ENCODE measurements at places on chromosomes 5 and 9.

DNA sequence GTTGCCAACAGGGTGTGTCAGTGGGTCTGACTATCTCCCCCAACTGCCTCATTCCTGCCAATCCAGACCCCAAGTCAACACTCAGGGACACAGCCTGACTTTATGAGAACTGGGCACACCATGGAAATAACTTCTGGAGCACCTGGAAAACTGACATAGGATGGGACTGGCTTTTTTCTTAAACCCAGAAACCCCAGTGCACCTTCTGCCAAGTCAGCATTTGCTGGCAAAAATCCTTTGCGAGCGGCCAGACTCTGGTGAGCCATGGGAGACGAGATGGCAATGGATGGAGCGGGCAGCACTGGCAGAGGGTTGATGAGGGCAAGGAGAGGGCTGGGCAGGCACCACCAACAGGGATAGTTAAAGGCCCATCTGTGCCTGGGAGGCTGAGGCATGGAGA, 114.4 kb upstream of the OSMR start:
- no peak for DNase-seq

- no peak for DNase-seq
Measured at GRCh38 chr5:72188166-72188565, 80.9 kb downstream of the MAP1B start.

DNA sequence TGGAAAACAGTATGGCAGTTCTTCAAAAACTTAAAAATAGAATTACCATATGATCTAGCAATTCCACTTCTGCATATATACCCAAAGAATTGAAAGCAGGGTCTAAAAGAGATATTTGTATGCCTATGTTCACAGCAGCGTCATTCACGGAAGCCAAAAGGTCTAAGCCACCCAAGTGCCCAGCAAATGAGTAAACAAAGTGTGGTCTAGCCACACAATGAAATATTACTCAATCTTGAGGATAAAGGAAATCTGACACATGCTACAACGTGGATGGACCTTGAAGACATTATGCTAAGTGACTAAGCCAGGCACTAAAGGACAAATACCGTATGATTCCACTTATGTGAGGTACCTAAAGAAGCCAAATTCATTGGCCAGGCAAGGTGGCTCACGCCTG, 11.1 kb upstream of the MED27 start:
- DNase-seq, result no peak

GRCh38 chr9:114908805-114909448, 21.5 kb downstream of the TNFSF8 start:
- DNase-seq, result no peak

- no peak for DNase-seq
Measured at GRCh38 chr5:138884094-138884493, 9.0 kb upstream of the LRRTM2 start.

- no peak for DNase-seq
Measured at GRCh38 chr5:78543916-78544315, 104.7 kb downstream of the LHFPL2 start.

DNA sequence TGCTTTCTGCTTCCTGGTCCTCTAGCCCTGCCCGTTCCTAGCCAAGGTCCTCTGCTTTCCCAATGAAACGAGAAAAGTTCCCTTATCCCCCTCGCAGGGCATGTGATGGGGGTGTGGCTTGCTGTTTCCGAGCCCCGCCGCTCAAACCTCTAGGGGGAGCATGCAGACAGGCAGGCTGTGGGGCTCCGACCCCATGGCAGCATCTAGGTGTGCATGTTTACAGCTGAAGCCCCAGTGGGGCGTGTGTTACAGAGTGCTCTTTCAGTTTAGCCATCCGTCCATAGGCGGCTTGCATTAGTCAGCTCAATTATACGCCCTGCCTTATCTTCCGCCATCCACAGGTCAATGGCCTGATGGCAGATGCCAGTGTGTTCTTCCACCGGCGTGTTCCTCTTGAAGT, 48.3 kb upstream of the SPATA31E1 start:
- no peak for DNase-seq

- DNase-seq, result peak; percentile 68
Measured at GRCh38 chr5:150376799-150377771, 19.6 kb downstream of the TCOF1 start.

GRCh38 chr5:50751064-50751657, 84.7 kb downstream of the PARP8 start:
- peak; percentile 52 for DNase-seq

DNA sequence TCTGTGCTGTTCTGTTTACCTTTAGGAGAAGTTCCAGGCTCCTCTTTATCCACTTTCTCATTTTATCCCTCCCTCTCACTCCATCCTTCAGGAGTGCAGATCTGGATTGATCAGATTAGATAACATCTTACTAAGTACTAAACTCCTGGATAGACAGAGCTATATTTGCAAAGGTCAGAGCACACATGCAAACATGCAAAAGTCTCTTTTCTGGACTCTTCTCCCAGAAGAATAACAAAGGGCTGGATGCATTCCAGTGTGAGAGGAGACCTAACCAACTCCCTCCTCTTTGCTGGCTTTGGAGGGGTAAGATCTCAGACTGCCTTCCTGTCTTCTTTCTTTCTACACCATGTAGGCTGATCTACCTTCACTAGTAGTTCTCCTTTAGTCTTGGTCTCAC, 21.4 kb downstream of the GARNL3 start:
- DNase-seq, result no peak

- DNase-seq, result peak; percentile 9
Measured at GRCh38 chr9:7045361-7045760, 287.6 kb downstream of the KDM4C start.

- peak; percentile 74 for DNase-seq
Measured at GRCh38 chr5:15575666-15576065, 75.7 kb downstream of the FBXL7 start.

DNA sequence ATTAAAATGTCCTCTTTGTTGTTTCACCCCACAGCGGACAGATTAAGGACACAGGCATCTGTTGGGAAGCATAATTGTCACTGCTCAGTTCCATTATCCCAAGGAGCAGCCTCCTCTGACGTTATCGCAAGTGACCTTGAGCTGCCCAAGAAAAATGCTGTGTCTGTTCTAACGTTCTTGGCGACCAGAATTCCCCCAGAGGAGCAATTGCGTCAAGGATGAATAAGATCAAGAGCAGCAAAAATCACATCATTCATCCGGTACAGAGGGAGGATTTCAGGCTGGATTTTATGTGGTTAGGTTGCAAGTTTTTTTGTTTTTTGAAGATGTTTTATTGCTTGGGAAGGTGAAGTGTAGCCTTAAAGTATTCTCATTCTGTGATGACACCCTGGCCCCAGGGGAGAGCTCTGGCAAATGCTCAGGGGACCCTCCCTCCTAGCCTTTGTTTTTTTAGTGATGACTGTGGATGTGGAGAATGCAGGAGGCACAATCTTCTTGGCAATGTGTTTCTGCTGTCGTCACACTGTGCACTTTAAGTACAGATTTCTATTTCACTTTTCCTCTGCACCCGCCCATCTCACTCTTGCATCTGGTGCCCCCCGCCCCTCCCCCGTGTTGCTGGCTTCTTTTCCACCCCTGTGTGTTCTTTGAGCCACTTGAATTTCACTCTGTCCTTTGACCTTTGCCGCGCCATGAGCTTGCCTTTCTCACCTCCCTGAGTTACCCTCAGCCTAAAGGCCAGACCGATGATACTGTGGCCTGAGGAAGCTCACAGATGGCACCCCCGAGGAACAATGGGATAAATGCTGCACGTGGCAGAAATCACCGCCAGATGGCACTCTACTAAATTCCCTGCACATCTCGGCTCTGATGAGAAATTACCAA, 308.5 kb downstream of the RAB3C start:
- DNase-seq, result peak; percentile 94

GRCh38 chr9:70053864-70054263, 10.2 kb downstream of the MAMDC2 start:
- no peak for DNase-seq

- no peak for DNase-seq
Measured at GRCh38 chr9:120857481-120857880, 14.8 kb upstream of the PSMD5 start.

DNA sequence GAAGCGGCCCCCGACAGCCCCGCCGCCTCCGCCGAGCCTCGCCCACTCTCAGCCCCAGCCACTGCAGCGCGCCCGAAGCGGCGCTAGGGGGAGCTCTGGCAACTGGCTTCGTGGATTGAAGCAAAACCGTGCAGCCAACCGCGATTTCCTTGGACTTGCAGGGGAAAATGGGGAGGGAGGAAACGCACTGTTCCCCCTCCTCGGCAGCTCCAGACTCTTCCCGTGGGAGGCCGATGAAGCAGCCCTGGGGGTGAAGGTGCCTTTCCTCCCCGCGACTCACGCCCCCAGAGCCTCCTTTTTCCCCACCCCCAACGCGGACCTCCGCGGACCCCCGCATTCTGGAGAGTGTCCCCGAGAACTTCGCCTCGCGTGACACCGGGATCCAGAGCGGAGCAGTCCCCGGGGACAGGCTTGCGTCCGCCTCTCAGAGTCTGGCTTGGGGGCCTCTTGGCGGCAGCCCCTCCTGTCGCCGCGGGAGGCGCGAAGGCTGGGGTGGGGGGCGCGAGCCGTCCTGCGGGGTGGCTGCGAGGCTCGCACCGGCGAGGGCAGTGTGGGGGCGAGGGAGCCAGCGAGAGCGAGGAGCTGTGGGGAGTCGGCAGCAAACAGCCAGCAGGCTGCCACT, 3.8 kb downstream of the IER5L start:
- DNase-seq, result peak; percentile 94

GRCh38 chr5:100574716-100575115, 39.5 kb downstream of the FAM174A start:
- DNase-seq, result no peak

DNA sequence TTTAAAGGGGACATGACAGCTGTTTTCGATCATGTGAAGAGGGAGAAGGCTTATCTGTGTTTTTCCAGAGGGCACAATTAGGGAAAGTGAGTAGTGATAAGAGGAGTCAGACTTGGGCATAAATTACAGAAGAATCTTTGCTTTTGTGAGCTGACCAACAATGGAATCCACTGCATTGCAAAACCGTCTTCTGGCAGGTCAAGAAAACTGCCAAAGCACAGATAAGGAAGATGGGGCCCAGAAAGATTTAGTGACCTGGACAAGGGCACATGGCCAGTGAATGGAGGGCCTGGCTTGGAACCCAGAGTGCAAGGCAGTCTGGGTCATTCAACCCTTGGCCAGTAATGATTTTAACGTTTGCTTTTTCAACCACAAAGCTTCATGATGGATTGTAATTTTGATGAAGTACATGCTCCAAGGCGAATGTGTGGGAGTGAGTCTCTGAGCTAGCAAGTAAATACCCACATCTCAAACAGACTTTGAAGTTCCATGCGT, 153.2 kb upstream of the MAST4 start:
- DNase-seq, result peak; percentile 74

GRCh38 chr5:172402531-172403188, 51.7 kb downstream of the SH3PXD2B start:
- no peak for DNase-seq

GRCh38 chr5:65919773-65920172, 6.6 kb upstream of the ERBIN start:
- DNase-seq, result peak; percentile 32

- peak; percentile 69 for DNase-seq
Measured at GRCh38 chr9:99431103-99431502, 209.0 kb downstream of the SEC61B start.

DNA sequence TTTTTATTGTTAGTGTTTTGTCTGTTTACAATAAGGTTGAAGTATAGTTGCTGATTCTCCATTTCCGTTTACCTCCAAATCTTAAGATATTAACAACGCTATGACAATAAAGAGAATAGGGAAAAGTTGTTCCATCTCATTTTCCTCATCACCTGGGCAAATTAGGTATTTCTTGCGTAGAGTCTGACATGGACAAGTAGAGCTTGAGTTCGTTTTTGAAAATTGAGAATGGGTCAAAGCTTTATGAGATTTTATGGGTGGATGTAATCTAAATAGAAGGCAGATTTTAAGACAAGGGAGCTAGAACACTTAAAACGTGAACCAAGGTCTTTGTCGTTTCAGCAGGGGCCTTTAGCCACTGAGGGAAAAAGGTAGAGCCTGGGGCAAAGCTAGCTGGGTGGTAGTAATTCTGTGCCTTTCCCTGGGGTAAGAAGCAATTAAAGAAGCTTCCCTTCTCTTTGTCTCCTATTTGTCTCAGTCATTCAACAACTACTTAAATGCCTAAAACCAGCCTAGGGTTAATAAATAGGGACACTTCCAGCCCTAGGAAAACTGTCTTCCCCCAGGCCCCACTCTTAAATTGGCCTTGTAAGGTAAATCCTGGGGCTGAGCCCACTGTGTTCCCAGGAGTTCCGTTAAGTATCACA, 551 bp upstream of the CAAP1 start:
- no peak for DNase-seq

- no peak for DNase-seq
Measured at GRCh38 chr9:120917929-120918762, 8.4 kb downstream of the TRAF1 start.

DNA sequence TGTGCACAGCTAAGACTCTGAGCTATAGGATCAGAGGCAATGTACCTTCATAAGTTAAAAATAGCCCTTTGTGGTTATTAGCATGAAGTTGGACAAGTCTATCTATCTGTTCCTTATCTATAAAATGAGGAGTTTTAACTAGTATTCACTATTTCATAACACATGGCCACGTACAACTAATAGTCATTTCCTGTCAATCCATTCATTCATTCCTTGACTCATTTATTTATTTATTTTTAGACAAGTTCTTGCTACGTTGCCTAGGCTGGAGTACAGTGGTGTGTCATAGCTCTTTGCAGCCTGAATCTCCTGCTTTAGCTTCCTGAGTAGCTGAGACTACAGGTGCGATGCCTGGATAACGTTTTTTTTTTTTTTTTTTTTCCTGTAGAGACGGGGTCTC, 92.1 kb downstream of the NR3C1 start:
- DNase-seq, result peak; percentile 68

DNA sequence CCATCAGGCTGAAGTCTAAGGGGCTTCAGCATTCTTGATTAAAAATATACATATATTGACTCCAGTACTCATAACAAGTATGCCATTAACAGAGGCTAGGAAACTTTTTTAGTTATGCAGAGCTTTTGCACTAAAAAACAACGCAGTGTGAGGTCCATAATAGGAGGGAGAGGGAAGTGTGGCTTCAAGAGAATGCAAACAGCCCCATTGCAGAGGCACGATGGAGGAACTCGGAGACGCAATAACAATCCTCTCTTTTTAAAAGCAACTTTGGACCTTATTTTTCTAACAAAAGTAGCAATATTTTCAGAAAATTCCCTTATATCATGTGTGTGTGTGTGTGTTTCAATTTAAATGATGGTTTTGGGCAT, 150.0 kb upstream of the PTCH1 start:
- no peak for DNase-seq

DNA sequence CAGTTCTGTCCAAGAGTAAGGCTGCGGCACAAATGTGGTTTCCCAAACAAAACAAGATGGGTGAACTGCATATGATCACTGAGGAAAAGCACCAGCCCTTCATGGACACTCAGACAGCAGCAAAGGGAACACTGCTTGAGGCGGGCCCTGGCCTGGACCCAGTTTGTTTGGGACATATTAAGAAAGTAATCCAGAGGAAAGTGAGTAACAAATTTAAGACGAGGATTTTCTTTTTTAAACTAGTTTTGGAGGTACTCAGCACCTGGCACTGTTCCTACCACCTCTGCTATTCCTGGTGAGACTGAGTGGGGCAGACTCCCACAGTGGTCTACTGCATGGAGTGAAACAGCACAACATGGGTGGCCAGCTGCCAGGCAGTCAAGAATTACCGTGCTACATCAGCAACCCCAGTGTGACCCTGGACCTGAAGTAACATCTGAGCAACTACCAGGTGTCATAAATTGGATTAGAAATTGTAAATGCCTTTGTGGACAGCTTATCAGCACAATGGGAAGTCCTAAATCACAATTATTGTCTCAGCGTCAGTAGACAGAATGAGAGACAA, 28.5 kb downstream of the P4HA2 start:
- DNase-seq, result no peak

Data from fibroblast of upper back skin (primary cell).